ENCODE measurements at places on chromosomes 2 and 18.

DNA sequence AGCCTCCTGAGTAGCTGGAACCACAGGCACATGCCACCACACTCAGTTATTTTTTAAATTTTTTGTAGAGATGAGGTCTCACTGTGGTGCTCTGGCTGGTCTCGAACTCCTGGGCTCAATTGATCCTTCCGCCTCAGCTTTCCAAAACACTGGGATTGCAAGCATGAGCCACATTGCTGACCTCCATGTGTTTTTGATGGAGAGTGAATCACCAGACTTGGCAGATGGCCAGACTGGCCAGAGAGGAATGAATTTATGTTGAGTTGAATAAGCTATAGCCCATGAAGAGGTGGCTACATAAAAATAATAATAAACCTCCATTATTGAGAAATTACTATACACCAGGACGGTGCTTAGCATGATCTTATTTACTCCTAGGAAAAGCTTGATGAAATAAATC is 91.5 kb downstream of the MREG start:
- peak; percentile 97 for DNase-seq

GRCh38 chr2:169095621-169096105 is 26.3 kb downstream of the DHRS9 start:
- peak; percentile 92 for DNase-seq

DNA sequence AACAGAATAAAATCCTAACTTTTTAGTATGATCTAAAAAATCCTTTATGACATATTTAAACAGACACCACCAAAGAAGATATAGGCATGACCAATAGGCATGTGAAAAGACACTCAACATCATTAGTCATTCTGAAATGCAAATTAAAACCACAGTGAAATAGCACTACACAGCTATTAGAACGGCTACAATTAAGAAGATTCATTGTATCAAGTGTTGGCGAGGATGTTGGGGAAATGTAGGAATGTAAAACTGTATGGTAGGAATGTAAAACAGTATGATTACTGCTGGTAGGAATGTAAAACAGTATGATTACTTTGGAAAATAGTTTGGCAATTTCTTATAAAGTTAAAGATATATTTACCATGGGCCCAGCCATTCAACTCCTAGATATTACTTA is 253.3 kb upstream of the TCF4 start:
- DNase-seq = no peak

DNA sequence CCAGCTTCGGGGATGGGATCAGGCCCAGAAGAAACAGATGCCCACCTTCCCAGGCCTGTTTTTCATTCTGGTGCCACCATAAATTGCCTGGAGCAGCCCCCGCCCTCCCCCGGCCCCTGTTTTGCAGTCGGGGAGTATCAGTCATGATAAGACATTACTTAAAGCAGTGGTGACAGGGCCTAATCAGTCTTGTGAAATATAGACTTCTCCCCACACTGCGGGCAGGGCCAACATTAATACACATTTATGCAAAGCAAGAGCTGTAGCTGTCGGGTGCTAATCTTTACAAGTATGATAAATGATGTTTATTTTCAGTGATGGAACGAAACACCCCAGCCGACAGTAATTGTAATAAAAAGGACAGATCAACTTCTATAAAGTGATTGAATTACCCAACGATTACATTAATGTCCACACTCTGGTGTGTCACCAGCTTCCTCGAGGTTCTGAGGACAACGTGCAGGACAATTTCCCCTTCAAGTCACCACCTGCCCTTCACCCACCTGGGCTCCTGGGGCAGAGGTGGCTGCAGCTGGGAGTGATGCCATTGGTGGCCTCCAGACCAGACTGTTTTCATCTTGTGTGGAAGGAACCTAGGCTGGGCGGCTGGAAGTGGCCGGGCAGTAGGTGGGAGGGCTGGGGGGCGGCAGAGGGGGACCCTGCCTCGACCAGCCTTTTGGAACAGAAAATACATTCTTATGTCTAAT is 226.0 kb downstream of the TFCP2L1 start:
- DNase-seq = no peak

DNA sequence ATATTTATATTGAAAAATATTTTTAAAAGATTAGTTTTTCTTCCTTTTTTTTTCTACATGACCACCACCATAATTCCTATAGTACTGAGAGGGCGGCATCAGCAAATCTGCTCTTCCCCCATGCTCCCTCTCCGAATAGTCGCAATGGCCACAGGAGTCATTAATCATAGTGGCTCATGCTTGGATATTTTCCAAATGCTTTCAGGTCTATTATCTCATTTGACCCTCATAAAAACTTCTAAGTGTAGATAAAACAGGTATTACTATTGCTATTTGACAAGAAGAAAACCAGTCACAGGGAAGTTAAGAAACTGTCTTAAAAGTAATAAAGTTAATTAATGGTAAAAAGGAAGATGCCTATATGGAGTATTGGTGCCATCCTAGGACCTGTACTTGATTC is 440.7 kb downstream of the CMPK2 start:
- DNase-seq = no peak

DNA sequence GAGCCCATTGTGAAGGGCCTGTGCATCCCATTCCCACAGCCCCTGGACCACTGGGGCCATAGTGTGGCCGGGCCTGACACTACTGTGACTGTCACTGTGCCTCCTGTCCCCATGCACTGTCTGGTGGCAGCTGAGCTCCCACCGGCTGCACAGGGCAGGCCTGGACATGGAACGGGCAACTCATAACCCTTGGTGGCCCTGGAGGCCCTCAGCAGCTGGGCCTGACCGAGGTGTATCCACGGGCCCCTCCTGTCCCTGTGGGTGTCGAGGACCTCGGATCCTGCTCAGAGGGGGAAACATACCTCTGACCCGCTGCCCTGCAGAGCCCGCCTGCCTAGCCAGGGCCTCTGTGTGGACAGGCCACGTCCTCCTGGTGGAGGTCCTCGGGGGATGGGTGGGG is 7.8 kb upstream of the GAL3ST2 start:
- DNase-seq = no peak

DNA sequence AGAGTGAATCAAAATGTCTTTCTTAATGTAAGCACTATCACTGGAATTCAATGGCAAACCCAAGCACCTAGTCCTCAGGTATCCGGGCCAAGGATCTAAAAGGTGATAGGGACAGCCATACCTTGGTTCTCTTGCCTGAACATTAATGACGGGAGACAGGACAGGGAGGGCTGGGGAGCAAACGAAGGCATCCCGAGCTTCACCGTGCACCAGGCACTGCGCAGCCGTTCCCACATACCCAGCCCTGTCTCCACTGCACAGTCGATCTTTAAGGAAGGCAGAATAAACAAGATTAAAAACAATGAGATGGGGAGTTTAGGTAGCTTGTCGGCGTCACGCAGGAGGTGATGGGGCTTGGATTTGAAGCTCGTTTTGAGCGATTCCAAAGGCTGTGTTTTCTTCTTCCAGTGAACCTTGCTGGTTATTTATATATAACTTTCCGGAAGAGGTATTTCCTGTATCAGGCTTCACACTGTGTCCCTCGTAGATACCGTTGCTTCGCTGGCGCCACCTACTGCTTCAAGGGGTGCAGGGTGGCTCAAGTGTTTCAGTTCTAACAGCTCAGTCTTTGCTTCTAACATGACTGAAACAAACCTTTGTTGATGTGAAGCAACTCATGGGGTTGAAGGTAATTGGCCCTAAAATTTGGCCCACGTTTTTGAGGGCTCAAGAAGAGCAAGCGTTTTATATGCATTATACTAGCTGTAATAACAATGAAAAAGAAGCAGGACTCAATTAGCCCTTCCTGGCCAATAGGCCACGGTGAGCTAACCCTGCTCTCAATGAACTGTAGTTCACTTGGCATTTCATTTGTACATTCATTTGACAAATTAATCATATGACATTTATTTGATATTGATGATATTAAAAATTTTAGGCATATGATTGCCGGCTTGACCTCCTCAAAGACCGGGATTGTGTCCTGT is 77.4 kb downstream of the DCDC2C start:
- DNase-seq = peak; percentile 92

- DNase-seq = no peak
Observed at GRCh38 chr18:64208516-64208915, 59.6 kb upstream of the LINC00305 start.

- peak; percentile 86 for DNase-seq
Observed at GRCh38 chr2:9403924-9404323, 19.4 kb downstream of the ITGB1BP1 start.

GRCh38 chr18:69948919-69949537 is 1.4 kb upstream of the CD226 start:
- no peak for DNase-seq

- peak; percentile 89 for DNase-seq
Observed at GRCh38 chr2:240426845-240427721, 8.4 kb upstream of the GPC1 start.

- DNase-seq = peak; percentile 70
Observed at GRCh38 chr2:232937278-232937906, 67.3 kb downstream of the SNORC start.

- DNase-seq = no peak
Observed at GRCh38 chr18:31943878-31944816, 1.2 kb upstream of the TRAPPC8 start.

GRCh38 chr18:70991577-70991976 is 702.7 kb downstream of the SOCS6 start:
- peak; percentile 57 for DNase-seq

DNA sequence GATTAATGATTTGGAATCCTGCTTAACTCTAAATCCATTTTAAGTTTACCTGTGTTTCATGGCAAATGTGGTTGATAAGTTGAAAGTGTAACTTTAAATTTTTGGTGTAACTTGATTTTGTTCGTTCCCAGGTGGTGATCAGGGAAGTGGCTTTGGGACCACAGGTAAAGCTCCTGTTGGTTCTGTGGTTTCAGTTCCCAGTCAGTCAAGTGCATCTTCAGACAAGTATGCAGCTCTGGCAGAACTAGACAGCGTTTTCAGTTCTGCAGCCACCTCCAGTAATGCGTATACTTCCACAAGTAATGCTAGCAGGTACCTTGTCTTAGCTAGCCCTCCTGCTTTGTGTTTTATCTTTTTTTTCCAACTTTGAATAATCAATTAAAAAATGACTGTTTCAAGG is 62.8 kb downstream of the AGFG1 start:
- no peak for DNase-seq

DNA sequence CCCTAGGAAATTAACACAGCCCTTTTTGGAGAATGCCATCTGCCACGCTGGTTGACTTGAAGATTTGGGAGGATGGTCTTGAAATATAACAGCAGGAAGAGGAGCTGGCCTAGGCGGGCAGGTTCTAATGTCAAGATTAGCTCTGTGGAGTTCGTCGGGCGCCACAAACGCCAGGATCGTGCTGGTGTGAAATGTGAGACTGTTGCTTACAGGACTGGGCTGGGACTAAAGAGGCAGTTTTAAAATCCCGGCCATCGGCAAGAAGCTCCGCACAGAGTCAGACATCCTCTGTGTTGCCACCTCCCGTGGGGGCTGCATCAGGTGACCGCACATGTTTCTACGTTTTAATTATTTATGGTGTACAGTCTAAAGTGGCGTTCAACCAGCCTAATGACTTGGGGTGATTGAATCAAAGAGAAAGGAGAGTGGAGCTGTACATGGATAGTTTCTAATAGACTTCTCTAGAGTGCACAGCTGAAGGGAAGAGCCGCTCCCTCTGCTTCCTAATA is 99.4 kb upstream of the BCL11A start:
- no peak for DNase-seq

GRCh38 chr2:8252997-8253694 is 428.7 kb upstream of the ID2 start:
- no peak for DNase-seq

GRCh38 chr2:162175714-162176113 is 23.7 kb upstream of the GCG start:
- DNase-seq = no peak

DNA sequence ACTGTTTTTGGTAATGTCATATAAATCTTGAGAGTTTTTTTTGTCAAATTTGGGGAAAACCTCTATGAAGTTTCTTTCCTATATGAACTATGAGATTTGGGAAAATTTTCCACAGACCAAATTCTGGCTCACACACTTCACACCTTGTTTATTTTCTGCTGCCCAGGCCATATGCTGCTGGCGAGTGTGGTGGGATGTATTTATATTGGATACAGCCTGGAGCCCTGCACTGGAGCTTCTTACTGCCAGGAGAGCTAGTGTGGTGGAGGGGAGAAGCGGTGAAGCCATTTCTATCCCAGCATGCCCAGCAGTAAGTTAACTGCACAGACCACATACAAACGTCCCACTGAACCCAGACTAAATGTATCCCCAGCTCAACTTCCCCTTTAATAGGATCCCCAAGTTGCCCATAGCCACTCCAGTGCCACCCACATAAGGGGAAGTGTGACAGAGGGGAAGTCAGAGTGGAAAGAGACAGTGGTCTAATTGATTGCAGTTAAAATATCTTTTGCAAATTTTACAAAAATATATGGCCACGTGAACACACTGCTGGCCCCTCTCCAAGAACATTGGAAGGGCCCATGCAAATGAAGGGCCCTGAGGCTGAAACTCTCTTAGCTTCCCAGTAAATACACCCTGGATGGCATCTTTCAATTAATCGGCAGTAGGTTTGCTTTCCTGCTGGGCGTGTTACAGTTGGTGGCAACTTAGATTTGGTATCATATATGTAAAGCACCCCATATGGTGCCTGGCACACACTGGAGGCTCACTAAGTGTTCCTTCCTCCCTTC is 146.6 kb upstream of the ITGA6 start:
- no peak for DNase-seq

- DNase-seq = peak; percentile 23
Observed at GRCh38 chr18:6807515-6808257, 78.2 kb downstream of the ARHGAP28 start.

Measured in choroid plexus epithelial cell (primary cell).